Stimulated activated CD8-positive, alpha-beta memory T cell treated with anti-CD3 and anti-CD28 coated beads, Interleukin-15, amount 100 ng/mL, for 48 hours (primary cell): ENCODE measurements at places on chromosomes 7 and 10.

DNA sequence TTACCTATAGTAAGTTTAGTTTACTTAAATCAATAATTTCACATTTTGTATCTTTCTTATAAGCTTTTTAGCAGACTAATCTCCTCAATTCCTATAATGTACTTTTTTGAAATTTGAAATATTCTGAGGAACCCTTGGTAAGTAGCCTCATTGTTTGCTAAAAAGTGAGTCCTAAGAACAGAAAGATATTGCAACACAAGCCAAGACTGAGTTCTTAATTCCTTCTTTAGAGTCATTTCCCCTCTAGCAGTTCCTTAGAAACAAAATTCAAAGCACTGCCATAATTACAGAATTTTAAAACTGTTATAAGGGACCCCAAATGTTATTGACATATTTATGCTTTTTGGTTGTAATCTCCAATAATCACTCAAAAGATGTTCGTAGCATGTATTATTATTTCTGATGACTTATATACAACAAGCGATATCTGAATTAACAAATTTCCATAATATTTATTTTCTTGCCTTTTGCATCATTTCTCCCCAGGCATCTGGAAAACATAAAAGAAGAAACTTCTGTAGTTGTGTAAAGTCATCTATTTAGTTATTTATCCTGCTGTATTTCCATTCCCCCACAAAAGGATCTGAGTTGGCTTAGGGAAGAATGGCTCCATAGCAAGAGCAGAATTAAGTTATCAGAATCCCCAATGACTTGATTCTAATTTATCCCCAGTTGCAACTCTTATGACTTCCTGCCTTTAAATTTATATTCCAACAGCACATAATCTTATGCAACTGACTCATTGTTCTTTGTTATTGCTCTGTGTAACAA, 67.8 kb downstream of the TMEM26 start:
- no peak for DNase-seq

DNA sequence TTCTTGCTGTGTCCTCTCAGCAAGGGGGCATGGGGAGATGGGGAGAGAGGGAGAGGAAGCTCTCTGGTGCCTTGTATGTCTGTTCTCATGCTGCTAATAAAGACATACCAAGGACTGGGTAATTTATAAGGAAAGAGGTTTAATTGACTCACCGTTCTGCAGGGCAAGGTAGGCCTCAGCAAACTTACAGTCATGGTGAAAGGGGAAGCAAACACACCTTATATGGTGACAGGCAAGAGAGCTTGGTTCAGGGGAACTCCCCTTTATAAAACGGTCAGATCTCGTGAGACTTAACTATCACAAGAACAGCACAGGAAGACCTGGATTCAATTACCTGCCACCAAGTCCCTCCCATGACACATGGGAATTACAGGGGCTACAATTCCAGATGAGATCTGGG, 464.7 kb upstream of the CELF2 start:
- no peak for DNase-seq

GRCh38 chr10:114100848-114101741, 57.4 kb downstream of the ADRB1 start:
- no peak for DNase-seq

- no peak for DNase-seq
Observed at GRCh38 chr10:15898046-15898445, 37.7 kb upstream of the MINDY3 start.

DNA sequence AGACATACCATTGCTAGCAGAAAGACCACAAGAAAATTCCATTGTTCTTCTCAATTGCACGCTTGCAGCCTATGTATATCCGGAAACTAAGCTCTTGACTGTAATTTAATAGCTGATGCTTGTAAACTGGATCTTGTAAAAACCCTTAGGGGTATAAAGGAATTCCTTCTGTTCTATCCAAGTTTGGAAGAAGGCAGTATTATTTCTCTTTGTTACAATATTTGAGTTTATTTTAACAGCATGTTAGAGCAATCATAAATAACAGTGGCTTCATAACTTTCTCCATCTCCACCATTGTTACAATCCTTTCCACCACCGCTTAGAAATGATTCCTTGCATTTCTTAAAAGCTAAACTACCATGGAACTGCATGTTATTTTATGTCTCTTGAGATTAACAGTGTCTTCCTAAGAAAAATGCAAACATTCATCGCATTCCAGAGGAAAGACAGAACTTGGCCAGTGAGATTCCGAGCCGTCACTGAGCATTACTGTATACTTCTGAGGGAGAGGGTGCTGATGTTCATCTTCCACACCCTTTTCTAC, 92.5 kb downstream of the TRIL start:
- DNase-seq: no peak

GRCh38 chr7:29627631-29628030, 64.0 kb downstream of the PRR15 start:
- no peak for DNase-seq

DNA sequence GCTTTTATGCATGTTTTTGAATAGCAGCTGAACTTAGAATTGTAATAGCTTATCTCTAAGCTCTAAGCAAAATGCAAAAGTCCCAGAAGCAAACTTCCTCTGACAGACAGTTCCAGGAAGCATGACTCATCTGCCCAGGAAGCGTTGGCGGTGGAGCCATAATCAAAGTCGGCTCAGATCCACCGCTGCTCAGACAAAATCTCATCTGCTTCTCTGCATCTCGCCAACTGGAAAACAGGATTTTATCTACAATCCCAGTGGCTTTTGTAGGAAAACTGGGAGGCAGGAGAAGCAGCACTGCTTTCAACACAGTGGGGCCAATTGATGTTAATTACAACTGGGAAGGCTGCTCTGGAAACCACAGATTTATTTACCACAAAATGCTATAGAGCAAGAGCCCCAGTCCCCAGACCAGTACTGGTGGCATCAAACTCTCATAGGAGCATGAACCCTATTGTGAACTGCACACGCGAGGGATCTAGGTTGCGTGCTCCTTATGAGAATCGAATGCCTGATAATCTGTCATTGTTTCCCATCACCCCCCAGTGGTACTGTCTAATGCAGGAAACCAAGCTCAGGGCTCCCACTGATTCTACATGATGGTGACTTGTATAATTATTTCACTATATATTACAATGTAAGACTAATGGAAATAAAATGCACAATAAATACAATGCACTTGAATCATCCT, 99.9 kb downstream of the CUBN start:
- DNase-seq: peak; percentile 77

DNA sequence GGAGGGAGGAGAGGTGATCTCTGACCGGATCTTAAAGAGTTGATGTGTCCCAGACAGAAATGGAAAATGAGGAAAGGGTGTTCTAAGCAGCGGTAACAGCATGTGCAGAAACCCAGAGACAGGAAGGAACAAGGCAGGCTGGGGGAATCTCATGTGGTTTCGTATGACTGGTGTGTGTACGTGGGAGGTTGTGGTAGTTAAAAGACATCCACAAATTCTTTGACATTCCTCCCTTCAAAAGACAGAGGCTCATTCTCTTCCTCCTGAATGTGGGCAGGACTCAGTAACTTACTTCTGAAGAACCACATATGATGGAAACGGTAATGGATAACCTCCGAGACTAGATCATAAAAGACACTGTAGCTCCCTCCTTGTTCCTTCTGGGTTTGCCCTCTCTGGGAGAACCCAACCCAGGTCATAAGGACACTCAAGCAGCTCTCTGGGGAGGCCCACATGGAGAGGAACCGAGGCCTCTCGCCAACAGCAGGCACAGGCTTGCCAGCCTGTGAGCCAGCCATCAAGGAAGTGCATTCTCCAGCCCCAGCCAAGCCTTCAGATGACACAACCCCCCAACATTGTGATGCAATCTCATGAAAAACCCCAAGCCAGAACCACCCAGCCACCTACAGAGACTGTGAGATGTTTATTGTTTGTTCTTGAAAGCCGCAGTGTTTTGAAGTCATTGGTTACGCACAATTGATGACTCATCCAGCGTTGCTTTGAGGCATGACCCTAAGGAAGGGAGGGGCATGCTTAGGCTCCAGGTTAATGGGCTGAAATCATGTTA, 116.0 kb downstream of the SLIT1 start:
- no peak for DNase-seq

- DNase-seq: no peak
Observed at GRCh38 chr10:130350996-130351395, 214.8 kb downstream of the GLRX3 start.

GRCh38 chr10:33657154-33657908, 322.9 kb upstream of the NRP1 start:
- no peak for DNase-seq

DNA sequence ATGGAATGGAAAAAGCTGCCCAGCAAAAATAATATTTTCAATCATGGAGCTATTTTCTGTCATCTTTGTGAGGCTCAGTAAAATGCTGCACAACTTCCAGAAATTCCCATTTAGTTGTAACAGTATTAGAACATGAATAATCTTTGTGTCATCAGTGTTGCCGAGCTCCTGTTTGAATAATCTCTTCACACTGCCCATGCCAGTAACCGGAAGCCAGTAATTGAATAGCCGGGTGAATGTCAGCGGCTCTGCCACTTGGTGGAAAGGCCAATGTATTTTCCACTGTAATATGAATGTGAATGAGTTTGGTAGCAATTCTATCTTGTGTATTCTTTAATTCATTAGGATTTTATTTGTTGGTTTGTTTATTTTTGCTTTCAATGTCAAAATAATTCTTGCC, 172.5 kb upstream of the INSYN2A start:
- DNase-seq: no peak

- no peak for DNase-seq
Observed at GRCh38 chr7:45985902-45986301, 64.8 kb upstream of the IGFBP3 start.

GRCh38 chr7:13061115-13061514, 373.7 kb downstream of the ARL4A start:
- DNase-seq: no peak

DNA sequence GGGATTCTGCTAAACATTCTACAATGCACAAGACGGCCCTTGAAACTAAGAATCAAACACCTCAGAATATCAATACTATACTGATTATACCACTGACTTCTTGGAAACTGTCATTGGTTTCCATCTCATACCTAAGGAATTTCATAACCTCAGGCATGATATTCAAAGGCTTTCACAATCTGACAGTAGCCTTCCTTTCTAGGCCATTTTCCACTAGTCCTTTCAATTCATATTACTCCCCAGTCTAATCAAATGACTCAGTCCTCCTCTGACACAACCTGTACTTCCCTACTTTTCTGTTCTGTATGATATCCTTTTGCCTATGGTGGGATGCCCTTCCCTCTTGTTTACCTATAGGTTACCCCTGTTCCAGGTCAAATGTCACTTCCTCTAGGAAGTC, 48.3 kb downstream of the CSTF2T start:
- no peak for DNase-seq

- no peak for DNase-seq
Observed at GRCh38 chr7:825386-825785, 6.9 kb upstream of the SUN1 start.

GRCh38 chr10:97011397-97011796, 174.4 kb downstream of the SLIT1 start:
- DNase-seq: no peak

- DNase-seq: no peak
Observed at GRCh38 chr10:79056361-79056735, 12.4 kb upstream of the ZMIZ1 start.

DNA sequence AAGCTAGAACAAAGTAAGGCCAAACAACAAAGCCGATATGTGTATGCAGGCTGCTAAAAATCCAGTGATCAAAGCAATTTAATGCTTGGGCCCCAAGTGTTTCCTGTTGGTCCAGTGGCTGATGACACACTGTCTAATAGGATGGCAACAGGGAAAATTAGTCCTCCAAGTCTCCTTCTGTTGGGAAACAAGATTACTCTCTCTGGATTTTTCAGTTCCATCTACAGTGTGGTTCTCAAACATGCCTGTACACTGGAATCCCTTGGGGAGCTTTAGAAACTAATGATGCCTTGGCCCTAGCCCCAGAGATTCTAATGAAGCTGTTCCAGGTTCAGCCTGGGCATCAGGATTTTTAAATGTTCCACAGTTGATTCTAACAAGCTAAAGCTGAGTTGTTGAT, 198.7 kb downstream of the AHR start:
- DNase-seq: no peak

GRCh38 chr10:35388197-35388596, 51.9 kb downstream of the CCNY start:
- DNase-seq: no peak

DNA sequence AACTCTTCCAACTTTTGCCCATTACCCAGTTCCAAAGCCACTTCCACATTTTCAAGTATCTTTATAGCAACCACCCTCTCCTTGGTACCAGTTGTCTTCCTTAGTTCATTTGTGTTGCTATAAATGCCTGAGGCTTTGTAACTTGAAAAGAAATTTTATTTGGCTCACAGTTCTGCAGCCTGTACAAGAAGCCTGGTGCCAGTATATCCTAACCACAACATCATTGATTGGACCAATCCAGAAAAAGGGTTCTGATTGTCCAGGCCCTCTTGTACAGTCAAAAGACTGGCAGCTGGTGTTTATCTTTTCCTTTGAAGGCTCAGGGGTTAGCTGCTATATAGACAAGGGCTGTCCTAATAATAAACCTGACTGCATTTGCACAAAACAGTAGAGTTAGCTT, 21.1 kb upstream of the ABCC2 start:
- DNase-seq: no peak

GRCh38 chr10:131982185-131982756, 548 bp upstream of the BNIP3 start:
- no peak for DNase-seq

- no peak for DNase-seq
Observed at GRCh38 chr10:76155961-76156360, 724.5 kb downstream of the LRMDA start.

GRCh38 chr10:120791316-120791715, 59.8 kb upstream of the WDR11 start:
- no peak for DNase-seq

DNA sequence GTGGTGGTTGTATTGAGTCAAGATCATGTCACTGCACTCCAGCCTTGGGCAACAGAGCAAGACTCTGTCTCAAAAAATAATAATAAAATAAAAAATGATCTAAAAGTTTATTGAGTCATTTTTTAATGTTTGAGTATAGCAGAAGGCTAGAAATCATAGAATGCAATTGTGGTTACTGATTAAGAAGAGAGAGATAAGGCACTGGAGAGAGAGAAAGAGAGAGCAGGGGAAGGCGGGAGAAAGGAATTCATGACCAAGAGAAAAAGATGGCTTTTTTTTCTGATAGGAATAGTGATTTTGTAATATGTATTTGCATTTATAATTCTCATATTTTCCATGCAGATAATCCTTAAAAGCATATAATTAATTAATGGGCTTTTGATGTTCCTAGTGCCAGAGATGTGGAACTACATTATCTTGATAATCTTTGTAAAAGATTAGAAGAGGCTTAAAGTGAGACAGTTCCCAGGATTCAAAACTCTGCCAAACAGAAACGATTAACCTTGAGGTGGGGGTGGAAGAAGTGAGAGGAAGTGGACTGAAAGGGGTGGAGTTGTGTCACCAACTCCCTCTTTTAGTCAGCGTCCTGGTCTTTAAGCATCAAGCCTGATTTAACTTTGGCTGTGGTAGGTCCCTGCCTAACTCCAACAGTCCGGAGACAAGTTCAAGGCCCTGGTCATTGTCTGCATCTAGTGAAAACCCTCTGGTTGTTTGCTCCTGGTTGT, 76.2 kb downstream of the CHN2 start:
- no peak for DNase-seq
